AG20443 (cell line): ENCODE measurements at places on chromosomes 3 and 15.

GRCh38 chr3:112774293-112774926, 72.3 kb downstream of the CD200R1L start:
- peak; percentile 39 for DNase-seq

DNA sequence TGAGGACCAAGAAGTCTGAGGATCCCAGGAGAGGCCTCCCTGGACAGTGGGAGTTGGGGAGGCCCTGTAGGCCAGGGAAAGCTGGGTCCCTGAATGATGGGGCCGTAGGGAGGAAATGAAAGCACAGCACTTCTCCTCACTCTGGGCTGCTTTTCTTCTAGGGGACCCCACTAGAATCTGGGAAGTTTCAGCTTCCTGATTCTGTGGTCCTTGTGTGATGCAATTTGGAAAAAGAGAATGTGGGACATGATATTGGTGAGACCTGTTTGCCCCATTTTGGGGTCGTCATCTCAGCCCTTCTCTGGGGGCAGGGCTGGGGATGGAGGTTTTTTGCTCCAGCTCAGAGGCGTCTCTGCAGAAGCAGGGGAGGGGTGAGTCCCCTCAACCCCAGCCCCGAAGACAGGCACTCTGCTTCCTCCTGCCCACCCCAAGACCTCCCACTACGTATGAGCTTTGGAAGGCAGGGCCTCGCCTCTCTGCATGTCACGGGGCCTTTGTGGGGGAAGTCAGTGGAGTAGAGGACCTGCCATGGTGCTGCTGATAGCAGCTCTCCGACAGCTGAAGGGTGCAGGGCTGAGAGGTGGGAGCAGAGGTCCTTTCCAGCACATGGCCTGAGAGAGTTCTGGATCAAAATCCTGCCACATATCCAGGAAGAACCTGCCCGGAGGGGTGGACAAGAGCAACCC, 1.5 kb upstream of the SNX22 start:
- DNase-seq = no peak

GRCh38 chr3:160566499-160566898, 1.1 kb upstream of the KPNA4 start:
- no peak for DNase-seq

GRCh38 chr3:58260733-58261132, 23.1 kb downstream of the ABHD6 start:
- DNase-seq = peak; percentile 65

DNA sequence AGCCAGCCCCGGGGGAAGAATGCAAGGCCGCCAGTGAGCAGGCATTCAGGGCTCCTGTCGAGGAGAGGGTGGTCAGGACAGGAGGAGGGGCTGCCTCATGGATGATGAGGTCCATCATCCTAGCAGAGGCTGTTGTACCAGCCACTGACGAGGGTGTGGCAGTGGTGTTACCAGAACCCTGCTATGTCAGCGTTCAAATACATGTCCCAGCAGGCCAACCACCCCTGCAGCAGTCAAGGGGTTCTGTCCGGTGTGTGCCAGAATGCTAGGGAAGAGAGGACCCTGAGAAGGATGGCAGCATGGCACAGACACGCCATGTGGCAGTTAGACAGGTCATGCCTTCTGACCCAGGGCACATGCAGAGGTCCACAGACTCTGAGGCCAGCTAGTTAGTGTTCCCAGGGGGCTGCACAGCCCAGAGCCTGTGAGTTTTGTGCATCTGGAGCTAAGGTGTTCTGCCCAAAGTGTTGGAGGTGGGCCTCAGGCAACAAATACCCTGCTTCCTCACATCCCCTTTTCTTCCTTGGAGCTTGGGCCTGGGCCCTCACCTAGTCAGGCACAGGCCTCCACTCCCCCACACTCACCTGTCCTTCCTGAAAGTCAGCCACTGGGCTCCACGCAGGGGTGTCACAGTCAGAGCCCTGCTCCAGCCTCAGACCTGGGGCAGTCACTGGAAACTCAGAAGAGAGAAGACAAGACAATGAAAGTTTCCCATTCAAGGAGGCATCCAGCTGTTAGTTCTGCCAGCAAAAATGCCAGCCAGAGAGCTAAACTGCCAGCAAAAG, 7.8 kb downstream of the PAK6 start:
- DNase-seq = no peak

DNA sequence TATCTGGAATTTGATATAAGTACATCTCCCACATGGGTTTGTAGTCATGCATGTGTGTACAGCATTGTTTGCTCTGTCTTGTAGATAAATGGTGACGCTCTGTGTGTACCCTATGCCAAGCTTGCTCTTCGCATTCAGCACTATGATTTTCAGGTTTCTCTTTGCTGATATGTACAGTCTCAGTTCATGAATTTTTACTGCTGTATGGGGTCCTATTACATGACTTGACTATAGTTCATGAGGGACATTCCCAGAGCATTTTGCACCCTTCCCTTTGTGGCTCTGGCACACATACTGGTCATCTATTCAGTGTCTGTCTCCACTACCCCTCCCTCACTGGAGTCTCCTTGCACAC, 132.7 kb downstream of the EEFSEC start:
- no peak for DNase-seq

DNA sequence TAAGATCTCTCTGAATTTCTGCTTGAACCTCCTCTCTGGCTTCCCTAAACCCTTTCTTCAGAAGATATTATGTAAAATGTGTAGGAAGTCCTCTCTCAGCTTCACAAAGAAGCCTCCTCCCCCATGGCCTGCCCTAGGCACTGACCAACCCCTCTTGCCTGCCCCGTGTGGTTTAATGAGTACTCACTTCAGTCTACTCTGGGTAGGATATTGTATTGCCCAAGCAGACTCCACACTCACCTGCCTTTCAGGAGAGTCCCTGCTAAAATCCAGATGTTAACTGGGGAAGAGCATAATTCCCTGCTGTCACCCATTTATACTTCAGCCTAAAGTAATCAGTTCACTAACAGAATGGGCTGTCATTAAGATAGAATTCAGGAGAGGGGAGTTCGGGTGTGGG, 2.6 kb upstream of the AGBL1 start:
- no peak for DNase-seq

- no peak for DNase-seq
Observed at GRCh38 chr15:68420186-68420684, 11.7 kb downstream of the ITGA11 start.

- no peak for DNase-seq
Observed at GRCh38 chr3:184805351-184806038, 6.5 kb upstream of the VPS8 start.

- DNase-seq = peak; percentile 34
Observed at GRCh38 chr3:139199421-139200010, 144.3 kb upstream of the MRPS22 start.

DNA sequence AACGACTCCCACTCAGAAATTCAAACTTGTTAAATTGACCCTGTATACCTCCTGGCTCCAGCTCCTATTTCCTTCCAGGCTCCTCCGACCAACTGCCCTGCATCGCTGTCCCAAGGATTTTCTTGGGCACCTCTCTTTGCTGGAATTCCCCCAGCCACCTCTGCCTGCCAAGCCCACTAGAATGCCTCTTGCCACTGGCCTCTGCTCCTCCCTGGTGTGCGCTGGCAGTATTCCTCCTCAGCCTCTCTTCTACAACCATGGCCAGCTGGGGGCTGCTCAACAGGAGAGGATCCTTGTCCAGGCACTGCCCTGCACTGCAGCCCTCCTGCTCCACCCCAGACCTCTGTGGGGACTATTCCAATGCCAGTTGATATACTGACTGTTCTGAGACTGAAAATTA, 7.4 kb downstream of the WNT7A start:
- no peak for DNase-seq

GRCh38 chr15:82931221-82931620, 21.3 kb downstream of the HOMER2 start:
- no peak for DNase-seq

GRCh38 chr3:110243081-110243480, 828.5 kb upstream of the NECTIN3 start:
- DNase-seq = no peak

DNA sequence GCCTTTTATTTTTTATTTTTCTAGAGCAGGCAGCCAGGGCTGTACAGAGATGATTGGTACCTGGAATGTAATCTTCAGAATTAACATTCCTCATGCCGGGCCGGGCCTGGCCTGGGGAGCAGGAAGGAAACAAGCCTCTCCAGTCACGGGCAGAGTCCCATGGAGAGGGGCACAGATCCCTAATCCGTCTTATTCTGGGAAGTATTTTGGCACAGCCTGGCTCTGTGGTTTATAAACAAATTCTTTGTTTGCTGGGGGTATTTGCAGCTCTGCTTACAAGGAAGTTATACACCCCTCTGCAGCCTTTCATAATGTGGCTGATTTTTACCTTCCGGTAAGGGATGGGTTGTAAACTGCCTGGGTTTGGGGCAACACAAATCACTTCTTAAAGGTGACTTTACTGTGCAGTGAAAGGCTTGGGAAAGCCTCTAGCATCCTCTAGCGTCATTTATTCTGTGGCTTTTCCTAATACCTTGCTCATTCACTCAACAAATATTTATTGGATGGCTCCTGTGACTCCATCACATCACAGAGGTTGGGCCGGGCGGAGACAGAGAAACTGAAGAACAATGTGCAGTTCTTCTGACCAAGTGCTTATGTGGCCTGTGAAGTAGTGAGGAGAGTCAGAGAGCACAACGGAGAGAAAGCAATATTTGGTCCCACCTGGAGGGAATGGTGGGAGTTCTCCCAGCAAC, 2.7 kb downstream of the SLC6A20 start:
- DNase-seq = no peak

GRCh38 chr15:75164625-75165350, 36.9 kb upstream of the C15orf39 start:
- no peak for DNase-seq

- DNase-seq = no peak
Observed at GRCh38 chr3:141881702-141882101, 5.3 kb downstream of the ATP1B3 start.

DNA sequence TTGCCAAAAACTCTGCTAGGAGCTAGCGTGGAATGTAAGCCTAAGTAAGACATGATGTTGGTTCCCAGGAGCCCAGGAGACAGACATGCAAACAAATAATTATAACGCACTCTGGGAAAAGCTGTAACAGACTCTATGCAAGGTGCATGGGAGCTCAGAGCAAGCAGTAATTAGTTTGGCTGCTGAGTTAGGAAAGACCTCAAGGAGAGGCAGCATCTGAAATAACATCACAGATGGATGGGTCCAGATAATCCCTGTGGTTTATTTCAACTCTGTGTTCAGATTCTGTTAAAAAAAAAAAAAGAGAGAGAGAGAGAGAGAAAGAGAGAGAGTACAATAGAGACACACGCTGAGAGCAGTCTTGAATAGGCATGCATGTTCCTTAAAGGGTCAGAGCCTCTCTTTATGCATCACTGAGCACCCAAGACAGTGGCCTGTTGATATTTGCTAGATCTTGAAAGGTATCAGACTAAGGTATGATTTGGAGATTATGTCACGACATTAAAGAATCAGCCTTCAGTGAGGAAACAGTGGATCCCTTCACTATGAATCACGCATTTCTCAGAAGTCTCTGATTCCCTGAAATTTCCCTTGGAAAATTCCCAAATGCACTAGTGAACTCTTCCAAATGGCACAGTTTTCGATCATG, 124.4 kb upstream of the LIPC start:
- DNase-seq = peak; percentile 64
